CD8-positive, alpha-beta memory T cell (primary cell): ENCODE measurements at places on chromosomes 13 and 19. TPM values are rescaled to one million over a fixed set of nuclear protein-coding genes. Genes with fewer than 3 reads are reported as not detected.

DNA sequence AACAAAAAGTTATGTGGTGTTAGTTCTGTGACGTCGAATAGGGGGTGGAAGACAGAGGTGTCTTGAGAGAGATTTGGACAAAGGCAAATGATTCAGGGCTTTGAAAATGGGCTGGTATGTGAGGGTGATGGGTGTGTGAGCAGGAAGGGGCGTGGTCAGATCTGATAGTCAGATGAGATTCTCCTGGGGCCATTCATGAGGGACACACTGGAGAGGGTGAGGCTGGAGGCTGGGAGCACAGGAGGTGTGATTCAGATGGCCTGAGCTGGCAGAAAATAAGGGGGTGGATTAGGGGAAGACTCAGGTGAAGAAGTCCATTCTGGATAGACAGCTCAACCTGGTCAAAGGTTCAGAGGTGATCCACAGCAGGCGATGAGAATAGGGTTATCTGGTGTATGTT, 28.0 kb downstream of the CYP4F22 start:
- H3K36me3 ChIP-seq = no peaks in the 10 kb centered on the region
- H3K4me3 ChIP-seq = no peak overlapping the region

- no peaks in the 10 kb centered on the region for H3K4me1 ChIP-seq
- H3K36me3 ChIP-seq = no peaks in the 10 kb centered on the region
- H3K4me3 ChIP-seq = no peak overlapping the region
These were observed 10.9 kb upstream of the RCBTB1 start for GRCh38 chr13:49596221-49596620.

GRCh38 chr13:45773236-45773635, 71.1 kb downstream of the CBY2 start:
- no peak overlapping the region for H3K27ac ChIP-seq
- no peaks in the 10 kb centered on the region for H3K4me1 ChIP-seq
- no peak overlapping the region for H3K4me3 ChIP-seq
- no peaks in the 10 kb centered on the region for H3K27me3 ChIP-seq
- H3K36me3 ChIP-seq = no peaks in the 10 kb centered on the region

GRCh38 chr19:3665681-3666544, 34.4 kb downstream of the PIP5K1C start:
- H3K27me3 ChIP-seq = no peaks in the 10 kb centered on the region
- H3K4me3 ChIP-seq = no peak overlapping the region
- no peak overlapping the region for H3K27ac ChIP-seq

GRCh38 chr19:15452111-15453047, 2.6 kb upstream of the WIZ start:
- no peaks in the 10 kb centered on the region for H3K27me3 ChIP-seq
- H3K36me3 ChIP-seq = peaks cover 29% of the 10 kb centered on the region
- no peak for DNase-seq
- H3K4me3 ChIP-seq = no peak overlapping the region

- peaks cover 52% of the 10 kb centered on the region for H3K4me1 ChIP-seq
- no peaks in the 10 kb centered on the region for H3K27me3 ChIP-seq
- H3K27ac ChIP-seq = peak overlapping the region; percentile 94
- DNase-seq = peak; percentile 80
- no peaks in the 10 kb centered on the region for H3K36me3 ChIP-seq
These were observed 18.2 kb downstream of the LSM4 start for GRCh38 chr19:18304458-18305310.

DNA sequence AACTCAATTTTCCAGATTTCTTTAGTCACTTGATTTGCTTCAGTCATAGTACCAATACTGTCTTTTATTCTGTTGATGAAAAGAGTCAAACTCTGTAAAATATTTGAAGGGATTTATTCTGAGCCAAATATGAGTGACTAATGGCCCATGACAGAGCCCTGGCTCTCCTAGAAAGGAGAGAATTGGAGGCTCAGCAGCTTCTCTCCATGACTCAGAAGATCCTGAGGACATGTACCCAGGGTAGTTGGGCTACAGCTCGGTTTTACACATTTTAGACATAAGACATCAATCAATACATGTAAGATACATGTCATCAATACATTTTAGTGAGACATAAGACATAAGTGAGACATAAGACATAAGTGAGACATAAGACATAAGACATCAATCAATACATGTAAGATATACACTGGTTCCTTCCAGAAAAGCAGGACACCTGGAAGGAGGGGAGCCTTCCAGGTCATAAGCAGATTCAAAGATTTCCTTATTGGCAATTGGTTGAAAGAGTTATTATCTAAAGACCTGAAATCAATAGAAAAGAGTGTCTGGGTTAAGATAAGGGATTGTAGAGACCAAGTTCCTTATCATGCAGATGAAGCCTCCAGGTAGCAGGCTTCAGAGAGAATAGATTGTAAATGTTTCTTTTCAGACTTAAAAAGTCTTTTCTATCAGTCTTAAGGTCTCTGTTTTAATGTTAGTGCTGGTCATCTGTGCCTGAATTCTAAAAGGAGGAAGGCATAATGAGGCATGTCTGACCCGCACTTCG, 179.8 kb upstream of the RFC3 start:
- no peaks in the 10 kb centered on the region for H3K36me3 ChIP-seq
- DNase-seq = no peak
- no peak overlapping the region for H3K27ac ChIP-seq

The FOXO1 gene
- total RNA-seq = 32.6 TPM

DNA sequence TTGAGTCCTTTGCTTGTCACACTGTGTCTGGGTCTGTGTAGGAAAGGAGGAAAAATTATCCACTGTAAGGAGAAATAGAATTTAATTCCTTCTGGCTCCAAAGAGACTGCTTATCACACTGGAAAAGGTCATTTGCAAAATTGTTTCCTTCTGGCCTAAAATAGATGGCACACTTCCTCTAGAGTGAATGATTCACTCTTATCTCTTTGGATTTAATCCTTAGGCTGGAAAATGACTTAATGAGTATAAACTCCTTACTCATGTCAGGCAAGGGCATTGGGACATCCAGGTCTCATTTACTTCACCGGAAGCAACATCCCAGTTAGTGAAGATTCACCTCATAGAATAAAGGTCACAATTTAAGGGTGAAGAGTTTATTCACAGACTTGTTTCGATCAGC, 293.6 kb downstream of the OXGR1 start:
- H3K4me3 ChIP-seq = no peak overlapping the region
- no peak for DNase-seq
- H3K27ac ChIP-seq = no peak overlapping the region

GRCh38 chr13:25375727-25376358, 4.1 kb downstream of the ATP8A2 start:
- no peak for DNase-seq
- no peak overlapping the region for H3K4me3 ChIP-seq
- no peak overlapping the region for H3K27ac ChIP-seq
- H3K27me3 ChIP-seq = peaks cover 25% of the 10 kb centered on the region
- H3K4me1 ChIP-seq = no peaks in the 10 kb centered on the region
- no peaks in the 10 kb centered on the region for H3K36me3 ChIP-seq

The ZNF560 gene
- total RNA-seq = not detected

DNA sequence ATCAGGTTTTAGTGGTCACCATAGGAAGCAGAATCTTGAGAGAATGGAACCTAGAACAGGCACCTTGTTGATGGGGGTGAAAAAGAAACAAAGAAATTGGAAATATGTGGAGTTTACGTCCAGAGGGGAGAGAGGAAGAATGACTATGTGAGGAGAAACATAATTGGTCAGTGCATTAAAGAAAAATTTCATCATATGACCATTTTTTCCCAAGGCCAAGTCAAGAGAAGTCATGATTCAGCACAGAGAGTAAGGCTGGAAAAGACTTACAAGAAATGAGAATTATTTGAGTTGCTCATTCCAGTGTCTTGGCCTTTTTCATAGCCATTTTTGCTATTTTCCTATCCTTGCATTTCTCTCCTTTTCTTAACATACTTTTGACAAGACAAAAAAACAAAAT, 421.7 kb downstream of the EFNB2 start:
- no peak overlapping the region for H3K4me3 ChIP-seq
- no peaks in the 10 kb centered on the region for H3K27me3 ChIP-seq
- no peaks in the 10 kb centered on the region for H3K4me1 ChIP-seq
- DNase-seq = no peak
- no peak overlapping the region for H3K27ac ChIP-seq
- H3K36me3 ChIP-seq = no peaks in the 10 kb centered on the region

GRCh38 chr19:17522988-17523872, 11.8 kb downstream of the PGLS start:
- peak overlapping the region; percentile 17 for H3K4me3 ChIP-seq
- H3K36me3 ChIP-seq = no peaks in the 10 kb centered on the region
- H3K27ac ChIP-seq = no peak overlapping the region
- DNase-seq = peak; percentile 64
- no peaks in the 10 kb centered on the region for H3K27me3 ChIP-seq

- H3K27ac ChIP-seq = no peak overlapping the region
- no peak for DNase-seq
- no peaks in the 10 kb centered on the region for H3K36me3 ChIP-seq
- no peaks in the 10 kb centered on the region for H3K27me3 ChIP-seq
These were observed 32.1 kb upstream of the OR1M1 start for GRCh38 chr19:9054765-9055164.

- H3K27ac ChIP-seq = no peak overlapping the region
- no peaks in the 10 kb centered on the region for H3K4me1 ChIP-seq
- H3K4me3 ChIP-seq = no peak overlapping the region
- no peak for DNase-seq
- H3K27me3 ChIP-seq = no peaks in the 10 kb centered on the region
- no peaks in the 10 kb centered on the region for H3K36me3 ChIP-seq
These were observed 34.2 kb upstream of the ANKRD10 start for GRCh38 chr13:110949116-110949515.

- H3K36me3 ChIP-seq = no peaks in the 10 kb centered on the region
- H3K4me1 ChIP-seq = peaks cover 28% of the 10 kb centered on the region
- H3K27me3 ChIP-seq = no peaks in the 10 kb centered on the region
- no peak for DNase-seq
- H3K4me3 ChIP-seq = peak overlapping the region; percentile 51
These were observed 536 bp upstream of the AKAP8 start for GRCh38 chr19:15379999-15380647.

DNA sequence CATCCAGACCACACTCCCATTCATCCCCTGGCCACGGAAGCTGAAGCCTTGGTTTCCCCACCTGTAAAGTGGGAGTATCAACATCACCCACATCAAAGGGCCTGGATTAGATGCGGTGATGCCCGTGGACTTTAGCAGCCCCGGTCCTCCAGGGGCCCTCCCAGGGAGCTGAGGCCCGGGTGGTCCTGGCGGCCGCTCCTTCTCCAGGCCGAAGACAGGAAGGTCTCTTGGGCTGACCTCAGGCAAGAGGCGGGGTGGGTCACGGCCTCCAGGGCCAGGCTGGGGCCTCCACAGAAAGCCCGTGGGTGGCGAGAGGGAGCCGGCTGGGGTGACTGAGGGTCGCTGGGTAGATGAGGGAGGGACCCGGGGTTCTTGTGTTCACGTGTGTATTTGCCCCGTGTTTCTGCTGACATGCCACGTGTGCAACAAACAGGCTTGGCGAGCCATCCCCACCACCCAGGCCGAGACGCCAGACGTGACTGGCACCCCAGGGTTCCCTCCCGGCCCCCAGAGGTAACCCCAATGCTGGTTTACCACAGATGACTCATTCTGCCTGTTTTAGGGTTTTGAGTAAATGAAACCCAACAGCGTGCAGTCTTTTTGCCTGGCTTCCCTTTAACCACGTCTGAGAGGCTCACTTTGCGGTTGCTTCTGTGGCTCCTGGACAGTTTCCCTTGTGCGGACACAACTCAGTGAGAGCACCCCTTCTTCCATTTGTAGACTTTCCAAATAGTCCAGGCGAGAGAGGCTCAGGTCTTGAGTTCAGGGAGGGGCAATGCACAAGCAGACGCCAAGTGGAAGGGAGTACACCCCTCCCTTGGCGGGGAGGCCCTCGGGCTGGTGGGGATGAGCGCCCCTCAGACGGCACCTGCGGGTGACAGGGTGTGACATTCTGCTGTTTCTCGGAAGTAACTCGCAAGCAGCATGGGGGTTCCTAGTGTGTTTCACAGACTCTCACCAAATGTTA, 42.9 kb downstream of the C13orf46 start:
- H3K4me3 ChIP-seq = no peak overlapping the region
- no peaks in the 10 kb centered on the region for H3K36me3 ChIP-seq
- peaks cover 18% of the 10 kb centered on the region for H3K4me1 ChIP-seq
- peaks cover 3% of the 10 kb centered on the region for H3K27me3 ChIP-seq
- H3K27ac ChIP-seq = no peak overlapping the region

GRCh38 chr19:41225238-41226052, 6.4 kb downstream of the AXL start:
- peak overlapping the region; percentile 9 for H3K27ac ChIP-seq
- no peak for DNase-seq
- H3K27me3 ChIP-seq = peaks cover 10% of the 10 kb centered on the region

- H3K36me3 ChIP-seq = no peaks in the 10 kb centered on the region
- no peak overlapping the region for H3K27ac ChIP-seq
- H3K4me1 ChIP-seq = no peaks in the 10 kb centered on the region
These were observed 66.9 kb downstream of the C13orf42 start for GRCh38 chr13:51044023-51044665.

GRCh38 chr19:23804676-23805075, 46.0 kb upstream of the ZNF681 start:
- DNase-seq = no peak
- H3K4me3 ChIP-seq = no peak overlapping the region
- H3K36me3 ChIP-seq = no peaks in the 10 kb centered on the region
- H3K27ac ChIP-seq = no peak overlapping the region

GRCh38 chr19:46841458-46842083, 9.1 kb downstream of the AP2S1 start:
- no peak for DNase-seq
- H3K36me3 ChIP-seq = no peaks in the 10 kb centered on the region
- no peaks in the 10 kb centered on the region for H3K27me3 ChIP-seq
- no peak overlapping the region for H3K27ac ChIP-seq
- no peak overlapping the region for H3K4me3 ChIP-seq

The ZNF254 gene
- 9.7 TPM for total RNA-seq
